ENCODE measurements at places on chromosomes 4 and X.
A peak's percentile ranks its signal among the peaks of the same experiment; 100 is the strongest.

DNA sequence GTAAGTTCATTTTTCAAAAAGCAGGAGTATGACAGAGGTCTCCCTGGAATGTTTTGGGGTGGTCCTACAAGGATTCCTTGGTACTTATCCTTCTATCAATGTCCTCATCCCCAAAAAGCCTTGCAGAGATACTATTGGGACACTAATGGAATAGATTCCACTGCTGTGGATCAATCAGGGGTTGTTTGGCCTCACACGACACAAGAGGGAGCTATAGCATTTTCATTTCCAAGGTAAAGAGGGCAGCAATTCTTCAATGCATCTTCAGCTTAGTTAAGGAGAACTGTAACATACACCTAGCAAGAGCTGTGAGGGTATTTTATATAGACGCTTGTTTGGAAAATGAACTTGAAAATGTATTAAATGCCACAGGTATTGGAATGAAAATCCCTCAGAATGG lies 50.9 kb downstream of the USP26 start:
- no peak for DNase-seq

GRCh38 chr4:110636171-110636679 lies 13.3 kb upstream of the PITX2 start:
- no peak for DNase-seq

- DNase-seq, result peak; percentile 24
Observed at GRCh38 chr4:15654593-15655222, 449 bp downstream of the FBXL5 start.

- no peak for DNase-seq
Observed at GRCh38 chrX:16604337-16604736, 45.6 kb upstream of the S100G start.

- no peak for DNase-seq
Observed at GRCh38 chrX:65910899-65911298, 129.0 kb downstream of the VSIG4 start.

DNA sequence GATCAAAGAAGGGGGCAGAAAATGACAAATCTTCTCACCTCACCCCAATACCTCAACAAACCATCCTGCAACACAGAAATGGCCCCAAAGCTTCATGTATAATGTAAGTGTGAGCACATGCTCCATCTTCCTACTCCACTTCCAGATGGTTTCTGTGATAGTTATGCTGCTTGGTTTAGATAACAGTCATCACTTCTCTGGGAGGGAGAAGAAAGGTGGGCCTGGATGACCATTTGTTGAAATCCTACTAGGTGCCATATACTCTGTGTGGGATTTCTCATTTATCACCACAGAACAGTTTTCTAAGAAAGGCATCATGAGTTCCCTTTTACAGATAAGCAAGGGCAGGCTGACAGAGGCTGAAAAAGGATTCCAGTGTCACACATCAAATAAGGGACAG lies 31.3 kb upstream of the NXF3 start:
- DNase-seq, result no peak

DNA sequence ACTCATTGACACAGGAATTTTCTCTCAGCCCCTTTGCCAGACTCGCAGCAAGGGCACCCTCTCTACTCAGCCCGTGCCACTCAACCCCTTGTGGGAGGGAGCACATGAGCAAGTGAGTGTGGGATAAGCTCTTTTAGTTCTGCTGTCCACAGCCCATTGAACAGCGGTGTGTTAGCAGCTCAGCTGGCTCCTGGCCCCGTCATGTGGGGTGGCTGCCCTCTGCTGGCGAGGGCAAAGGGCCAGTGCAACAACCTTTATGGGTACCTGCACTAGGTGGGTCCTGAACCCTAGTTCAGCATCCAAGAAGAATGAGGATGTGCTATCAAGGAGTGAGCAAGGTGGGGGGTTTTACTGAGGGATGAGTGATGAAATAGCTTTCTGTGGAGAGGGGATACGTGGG lies 85.0 kb upstream of the ZNF81 start:
- DNase-seq, result no peak

DNA sequence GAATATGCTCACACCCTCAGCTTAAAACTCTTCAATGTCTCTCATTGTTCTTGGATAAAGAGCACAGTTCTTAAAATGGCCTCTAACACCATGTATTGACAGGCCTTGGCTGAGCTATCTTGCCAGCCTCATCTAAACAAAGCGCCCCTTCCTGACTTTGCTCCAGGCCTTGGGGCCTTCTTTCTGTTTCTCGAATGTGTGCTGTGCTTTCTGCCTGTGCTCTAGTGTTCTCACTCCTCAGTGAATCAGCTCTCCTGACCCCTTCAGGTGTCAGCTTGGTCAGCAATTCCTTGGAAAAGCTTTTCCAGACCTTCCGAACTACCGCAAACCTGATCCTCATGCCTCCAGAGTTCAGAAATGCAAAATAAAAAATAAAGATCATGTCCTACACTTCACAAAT lies 346.3 kb upstream of the FSTL5 start:
- DNase-seq, result no peak

GRCh38 chr4:185020293-185020808 lies 2.1 kb downstream of the HELT start:
- no peak for DNase-seq

DNA sequence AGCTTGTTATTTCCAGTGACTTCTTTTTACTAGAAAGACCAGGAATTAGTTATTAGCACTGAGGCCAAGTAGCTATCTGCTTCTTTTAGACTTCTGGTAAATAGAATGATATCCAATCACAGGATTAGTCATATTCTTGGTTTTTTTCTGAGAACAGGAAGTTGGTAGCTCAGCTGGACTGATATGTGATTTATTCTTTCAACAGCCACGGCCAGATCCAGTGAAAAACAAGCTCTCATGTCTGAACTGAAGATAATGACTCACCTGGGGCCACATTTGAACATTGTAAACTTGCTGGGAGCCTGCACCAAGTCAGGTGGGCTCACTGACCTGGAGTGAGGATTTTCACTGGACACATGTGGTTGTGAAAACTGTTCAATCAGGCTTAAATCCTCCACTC lies 48.6 kb downstream of the PDGFRA start:
- no peak for DNase-seq
